GF-D8 (cell line): ENCODE measurements at places on chromosomes 3 and 15.

GRCh38 chr3:154775821-154776548 lies 304.1 kb upstream of the MME start:
- DNase-seq = no peak

DNA sequence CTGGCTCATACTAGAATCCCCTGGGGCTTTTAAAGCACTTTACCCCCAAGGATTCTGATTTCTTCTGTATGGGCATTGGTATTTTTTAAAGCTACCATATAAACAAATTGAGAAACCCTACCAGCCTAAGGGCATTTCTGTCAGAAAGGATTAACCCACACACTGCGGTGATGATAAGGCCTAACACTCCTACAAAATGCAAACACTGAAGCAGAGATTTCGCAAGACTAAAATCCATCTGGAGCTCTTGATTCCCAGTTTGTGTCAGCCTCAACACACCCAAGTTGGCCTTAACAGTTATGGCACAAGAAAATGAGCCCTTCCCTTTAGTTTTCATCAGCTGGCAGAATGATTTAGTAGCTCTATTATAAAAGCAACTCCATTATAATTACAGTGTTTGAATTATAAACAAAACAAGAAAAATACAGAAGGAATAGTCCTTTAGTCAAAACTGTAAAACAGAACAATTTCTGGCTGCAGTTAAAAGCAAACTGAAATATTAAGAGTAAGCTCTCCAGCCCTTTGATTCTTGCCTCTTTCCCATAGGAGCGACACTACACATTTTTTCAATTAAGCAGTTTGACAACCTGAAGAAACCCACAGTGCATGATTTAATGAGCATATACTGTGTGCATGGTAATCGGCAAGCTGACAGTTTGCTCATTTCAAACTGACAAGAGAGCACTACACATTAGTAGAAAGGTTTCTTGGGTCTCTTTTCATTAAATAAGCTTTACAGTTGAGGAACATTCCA lies 441.2 kb downstream of the FHIT start:
- no peak for DNase-seq

DNA sequence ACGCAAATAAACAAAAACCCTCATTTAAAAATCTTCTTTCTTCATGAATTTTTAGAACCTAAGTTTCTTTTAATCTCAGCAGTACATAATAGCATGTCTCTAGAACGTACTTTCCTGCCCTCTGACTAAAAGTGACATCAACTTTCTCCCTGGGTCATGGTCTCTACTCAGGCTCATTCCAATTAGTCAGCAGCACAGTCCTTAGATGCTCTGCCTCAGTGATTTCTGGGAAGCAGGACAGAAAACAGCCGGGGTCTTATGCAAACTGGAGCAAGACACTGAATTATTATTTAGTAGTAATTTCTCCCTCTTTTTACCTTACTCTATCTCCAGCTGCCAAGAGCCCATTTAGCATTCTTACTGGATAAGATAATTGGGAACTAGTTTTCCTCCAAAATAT lies 365.2 kb downstream of the TUSC7 start:
- no peak for DNase-seq

- no peak for DNase-seq
These were observed 19.4 kb downstream of the BCL2L10 start for GRCh38 chr15:52093167-52093538.

DNA sequence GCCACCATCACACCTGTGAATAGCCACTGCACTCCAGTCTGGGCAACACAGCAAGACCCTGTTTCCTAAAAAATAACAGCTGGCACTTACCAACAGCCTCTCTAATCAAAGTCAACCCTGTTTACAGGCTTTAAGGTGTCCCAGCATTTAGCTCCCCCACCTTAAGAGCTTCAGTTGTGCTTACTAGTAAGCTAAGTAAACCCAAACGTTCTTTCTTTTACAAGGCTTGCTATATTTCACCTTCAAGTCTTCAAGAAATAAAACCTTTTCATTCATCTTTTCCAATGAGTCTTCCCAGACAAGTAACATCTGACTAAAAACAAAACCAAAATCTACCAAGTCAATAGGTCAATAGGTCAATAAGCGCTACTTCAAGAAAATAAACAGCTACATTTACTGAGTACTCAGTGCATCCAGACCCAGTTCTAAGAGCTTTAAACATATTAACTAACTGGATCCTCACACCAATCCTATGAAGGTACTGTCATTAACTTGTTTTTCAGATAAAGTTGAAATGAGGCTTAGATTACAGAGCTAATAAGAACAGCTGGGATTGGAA lies 62.4 kb downstream of the PBRM1 start:
- DNase-seq = no peak

DNA sequence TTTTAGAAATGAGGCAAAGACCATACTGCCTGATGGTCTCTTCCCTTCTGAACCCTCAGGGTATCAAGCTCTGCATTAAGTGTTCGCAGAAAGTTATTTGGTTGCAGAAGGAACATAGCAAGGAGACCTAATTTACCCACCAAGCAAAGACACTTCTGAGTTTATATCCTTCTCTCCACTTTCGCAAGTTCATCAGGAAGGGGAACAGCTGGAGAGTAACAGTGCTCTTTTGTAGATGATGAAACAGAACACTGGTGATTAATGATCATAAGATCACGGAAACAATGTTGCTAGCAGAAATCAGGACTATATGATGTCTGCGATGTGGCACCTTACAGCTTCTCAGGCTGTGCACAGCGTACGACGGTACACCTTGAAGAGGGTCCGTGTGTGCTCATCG lies 62.1 kb downstream of the NCEH1 start:
- DNase-seq = peak; percentile 68

DNA sequence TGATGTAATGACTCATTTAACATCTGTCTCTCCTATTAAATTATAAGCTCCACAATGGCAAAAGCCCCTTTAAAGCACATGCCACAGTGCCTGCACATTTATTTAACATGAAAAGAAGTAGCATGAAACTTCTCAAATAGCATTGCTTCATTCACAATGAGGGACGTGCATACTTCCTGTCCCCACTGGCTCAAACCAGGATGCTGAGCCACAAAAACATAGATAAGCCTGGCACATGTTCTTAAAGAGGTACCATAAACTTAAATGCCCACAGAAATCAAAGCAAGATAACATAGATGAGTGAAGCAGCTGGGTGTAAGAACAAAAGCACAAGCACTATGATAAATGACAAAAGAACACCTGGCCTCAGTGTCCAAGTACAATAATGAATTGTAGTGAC lies 3.8 kb downstream of the TP53BP1 start:
- DNase-seq = peak; percentile 34

DNA sequence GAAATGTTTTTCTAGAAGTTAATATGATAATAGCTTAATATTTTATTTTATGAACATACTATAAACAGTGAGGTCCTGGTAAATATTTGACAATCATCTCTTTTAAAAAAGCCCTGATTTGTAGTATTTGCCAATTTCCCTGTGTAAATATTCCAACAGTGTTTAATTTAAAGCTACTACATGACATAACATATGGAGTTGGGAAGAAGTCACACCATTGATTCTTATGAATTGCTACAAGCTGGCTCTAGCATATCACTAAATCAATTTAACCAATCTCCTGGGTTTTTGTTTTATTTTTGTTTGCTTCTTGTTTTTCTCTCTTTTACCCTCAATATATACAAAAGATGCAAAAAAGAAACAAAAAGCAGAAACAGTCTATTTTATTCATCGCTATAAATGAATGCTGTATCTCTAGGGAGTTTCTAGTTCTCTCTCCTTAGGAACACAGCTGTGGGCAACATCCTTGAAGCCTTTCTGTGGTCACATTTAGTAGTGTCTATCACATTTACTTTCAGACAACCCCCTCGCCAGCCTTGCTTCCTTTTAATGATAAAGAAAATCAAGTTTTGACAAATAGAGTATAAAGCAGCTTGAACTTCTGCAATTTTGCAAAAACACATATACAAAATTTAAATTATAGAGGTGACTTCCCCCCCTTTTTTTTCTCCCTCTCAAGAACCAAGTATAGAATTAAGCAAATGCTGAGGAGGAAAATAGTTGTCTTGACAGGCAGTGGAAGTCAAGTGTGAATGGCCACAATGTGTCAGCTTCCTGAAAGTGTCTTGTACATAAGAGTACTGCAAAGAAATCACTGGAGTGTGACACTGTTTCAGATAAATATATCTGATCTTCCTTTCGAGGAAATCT lies 21.4 kb downstream of the CCR1 start:
- DNase-seq = peak; percentile 88

DNA sequence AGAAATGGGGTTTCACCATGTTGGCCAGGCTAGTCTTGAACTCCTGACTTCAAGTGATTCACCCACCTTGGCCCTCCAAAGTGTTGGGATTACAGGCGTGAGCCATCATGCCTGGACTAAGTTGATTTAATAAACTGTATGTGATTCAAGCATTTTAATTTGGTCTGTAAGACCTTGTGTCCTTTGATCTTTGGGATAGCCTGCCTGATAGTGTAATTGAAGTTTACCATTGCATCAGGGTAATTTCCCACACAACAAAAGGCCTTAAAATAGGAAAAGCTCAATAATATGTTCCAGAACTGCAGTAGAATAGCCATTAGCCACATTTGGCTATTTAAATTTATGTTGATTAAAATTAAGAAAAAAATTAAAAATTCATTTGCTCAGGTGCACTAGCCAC lies 25.2 kb upstream of the DENND6A start:
- no peak for DNase-seq

GRCh38 chr3:114104414-114104813 lies 47.9 kb downstream of the QTRT2 start:
- no peak for DNase-seq

- no peak for DNase-seq
These were observed 99.2 kb downstream of the AGBL1 start for GRCh38 chr15:86178845-86179244.

DNA sequence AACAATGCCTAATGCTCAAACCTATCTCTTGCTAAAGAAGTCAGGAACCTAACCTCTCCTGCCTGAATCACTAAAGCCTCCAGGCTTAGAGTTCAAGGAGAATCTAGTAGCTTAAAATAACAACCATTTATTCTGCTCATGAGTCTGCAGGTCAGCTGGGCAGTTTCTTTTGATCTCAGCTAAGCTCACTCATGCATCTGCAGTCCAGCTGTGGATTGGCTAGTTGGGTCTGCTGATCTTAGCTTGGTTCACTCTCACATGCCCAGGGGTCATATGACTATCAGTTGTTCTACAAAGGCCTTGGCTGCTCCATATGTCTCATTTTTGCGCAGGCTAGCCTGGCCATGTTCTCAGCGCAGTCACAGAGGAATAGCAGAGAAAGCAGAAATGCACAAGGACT lies 109.2 kb upstream of the STT3B start:
- DNase-seq = no peak
